Kidney glomerular epithelial cell (primary cell): ENCODE measurements at places on chromosomes 16 and 17.
A peak's percentile ranks its signal among the peaks of the same experiment; 100 is the strongest.

DNA sequence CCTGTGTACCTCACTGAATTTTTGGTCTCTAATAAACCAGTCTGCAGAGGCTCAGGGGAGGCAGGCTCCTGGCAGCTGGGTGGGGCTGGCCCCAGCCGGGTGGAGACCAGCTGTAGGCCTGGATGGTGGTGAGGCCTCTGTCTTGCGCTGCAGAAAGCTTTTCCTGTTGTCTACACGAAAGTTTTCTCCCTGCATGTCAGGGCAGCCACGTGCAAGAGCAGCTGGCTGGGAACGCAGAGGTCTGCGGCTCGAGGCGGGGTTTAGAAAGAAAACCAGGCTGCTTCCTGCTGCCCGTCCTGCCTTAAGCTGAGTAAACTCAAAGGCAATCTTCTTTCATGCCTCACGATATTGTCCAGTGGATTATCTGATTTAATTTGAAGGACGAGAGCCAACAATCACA, 2.4 kb downstream of the SERPINF1 start:
- no peak for DNase-seq

DNA sequence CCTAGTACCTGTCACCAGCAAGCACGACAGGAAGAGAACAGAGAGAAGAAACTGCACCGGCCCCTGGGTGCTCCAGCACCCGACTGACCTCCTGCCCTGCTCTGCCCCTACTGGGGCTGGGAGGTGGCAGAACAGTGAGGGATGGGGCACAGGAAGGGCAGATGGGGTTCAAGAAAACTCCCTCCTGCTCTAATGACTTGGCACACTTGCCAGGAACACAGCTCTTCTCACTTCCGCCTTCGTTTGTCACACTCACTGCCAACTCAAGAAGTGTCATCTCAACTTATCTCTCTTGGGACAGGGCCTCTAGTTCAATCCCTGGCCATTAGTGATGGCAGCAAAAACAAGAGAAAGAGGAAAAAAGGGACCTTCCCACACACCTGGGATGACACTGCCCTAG, 42.7 kb upstream of the ICAM2 start:
- DNase-seq = no peak

DNA sequence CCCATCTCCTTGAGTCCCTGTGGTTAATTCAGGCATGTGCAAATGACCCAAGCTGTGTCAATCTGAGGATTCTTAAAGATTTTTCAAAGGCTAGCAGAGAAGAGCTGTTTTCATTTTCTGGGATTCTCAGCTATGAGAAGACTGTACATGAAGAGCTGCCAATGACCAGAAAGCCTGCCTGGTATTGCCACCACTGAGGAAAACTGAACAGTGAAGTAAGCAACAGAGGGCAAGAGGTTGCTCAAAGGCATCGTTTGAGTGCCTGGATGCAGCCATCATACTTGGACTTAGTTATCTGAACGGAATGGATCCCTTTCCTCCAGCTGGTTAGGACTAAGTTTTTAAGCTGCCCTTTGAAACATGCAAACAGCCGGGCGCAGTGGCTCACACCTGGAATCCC, 38.4 kb downstream of the FAM20A start:
- DNase-seq = no peak

- peak; percentile 47 for DNase-seq
These were observed 307.6 kb downstream of the ZFHX3 start for GRCh38 chr16:72740347-72740746.

DNA sequence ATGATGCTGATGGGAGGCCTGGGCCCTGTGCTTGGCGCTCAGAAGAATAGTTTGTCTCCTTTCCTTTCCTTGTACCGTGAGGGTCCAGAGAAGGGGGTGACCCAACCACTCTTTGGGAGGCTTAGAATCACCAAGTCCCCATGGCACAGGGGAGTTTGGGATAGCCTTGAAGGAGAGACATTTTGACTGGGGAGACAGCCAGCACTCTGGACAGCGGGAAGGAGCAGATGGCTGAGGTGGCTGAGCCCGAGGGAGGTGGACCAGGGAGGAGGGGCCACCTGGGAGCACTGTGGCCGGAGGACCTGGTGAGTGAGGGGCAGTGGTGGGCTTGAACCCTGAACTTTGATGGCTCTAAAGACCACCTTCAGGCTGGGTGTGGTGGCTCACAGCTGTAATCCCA, 18.2 kb downstream of the MGAT5B start:
- no peak for DNase-seq

DNA sequence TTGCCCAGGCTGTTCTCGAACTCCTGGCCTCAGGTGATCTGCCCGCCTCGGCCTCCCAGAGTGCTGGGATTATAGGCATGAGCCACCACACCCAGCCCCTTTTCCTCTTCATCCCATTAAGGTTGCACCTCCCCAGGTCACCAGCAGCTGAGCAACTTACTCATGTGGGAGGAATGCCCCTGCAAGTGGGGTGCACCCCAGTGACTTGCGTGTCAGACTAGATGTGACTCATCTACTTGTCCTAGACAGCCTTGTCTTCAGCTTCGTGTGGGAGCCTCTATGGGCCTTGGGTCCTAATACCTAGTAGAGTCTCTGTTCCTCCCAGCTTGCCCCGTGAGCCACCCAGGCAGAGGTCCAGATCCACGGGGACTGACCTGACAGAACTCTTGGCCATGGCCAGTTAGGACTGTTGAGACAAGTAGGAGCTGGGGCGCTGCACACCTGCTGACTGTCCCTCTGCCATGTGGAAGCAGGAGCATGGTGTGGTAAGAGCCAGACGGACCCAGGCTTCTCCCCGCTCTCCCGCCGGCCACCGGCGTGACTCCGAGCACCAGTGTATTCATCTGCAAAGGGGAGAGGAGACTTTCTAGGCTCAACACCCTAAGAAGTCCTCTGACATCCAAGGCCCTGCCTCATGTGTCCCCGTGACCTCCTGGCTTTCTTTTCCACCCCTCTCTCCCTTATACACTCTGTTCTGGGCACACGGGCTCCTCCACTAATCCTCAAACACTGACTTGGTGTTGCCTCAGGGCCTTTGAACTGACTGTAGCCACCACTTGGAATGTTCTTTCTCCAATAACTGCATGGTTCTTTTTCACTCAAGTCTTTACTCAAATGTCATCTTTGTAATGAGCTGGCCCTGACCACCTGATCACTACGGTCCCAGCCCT, 11.6 kb upstream of the CBX4 start:
- DNase-seq = peak; percentile 26

DNA sequence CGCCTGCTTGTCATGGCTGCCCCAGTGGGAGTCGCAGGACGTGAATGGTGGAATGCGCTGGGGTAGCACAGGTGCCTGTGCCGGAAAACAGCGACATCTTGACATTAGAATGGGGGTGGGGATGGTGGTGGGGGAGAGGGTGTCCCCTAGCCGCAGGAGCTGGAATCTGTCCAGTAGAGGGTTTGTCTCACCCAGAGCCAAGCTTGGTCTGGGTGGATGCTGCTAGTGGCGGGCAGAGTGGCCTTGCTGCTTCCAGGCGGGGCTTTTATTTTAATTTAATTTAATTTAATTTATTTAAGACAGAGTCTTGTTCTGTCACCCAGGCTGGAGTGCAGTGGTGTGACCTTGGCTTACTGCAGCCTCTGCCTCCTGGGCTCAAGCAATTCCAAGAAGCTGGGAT, 7.7 kb downstream of the BAIAP2 start:
- no peak for DNase-seq

GRCh38 chr17:54426296-54426886, 474.3 kb upstream of the TOM1L1 start:
- DNase-seq = no peak

GRCh38 chr17:51060396-51060795, 60.3 kb downstream of the SPAG9 start:
- DNase-seq = no peak

DNA sequence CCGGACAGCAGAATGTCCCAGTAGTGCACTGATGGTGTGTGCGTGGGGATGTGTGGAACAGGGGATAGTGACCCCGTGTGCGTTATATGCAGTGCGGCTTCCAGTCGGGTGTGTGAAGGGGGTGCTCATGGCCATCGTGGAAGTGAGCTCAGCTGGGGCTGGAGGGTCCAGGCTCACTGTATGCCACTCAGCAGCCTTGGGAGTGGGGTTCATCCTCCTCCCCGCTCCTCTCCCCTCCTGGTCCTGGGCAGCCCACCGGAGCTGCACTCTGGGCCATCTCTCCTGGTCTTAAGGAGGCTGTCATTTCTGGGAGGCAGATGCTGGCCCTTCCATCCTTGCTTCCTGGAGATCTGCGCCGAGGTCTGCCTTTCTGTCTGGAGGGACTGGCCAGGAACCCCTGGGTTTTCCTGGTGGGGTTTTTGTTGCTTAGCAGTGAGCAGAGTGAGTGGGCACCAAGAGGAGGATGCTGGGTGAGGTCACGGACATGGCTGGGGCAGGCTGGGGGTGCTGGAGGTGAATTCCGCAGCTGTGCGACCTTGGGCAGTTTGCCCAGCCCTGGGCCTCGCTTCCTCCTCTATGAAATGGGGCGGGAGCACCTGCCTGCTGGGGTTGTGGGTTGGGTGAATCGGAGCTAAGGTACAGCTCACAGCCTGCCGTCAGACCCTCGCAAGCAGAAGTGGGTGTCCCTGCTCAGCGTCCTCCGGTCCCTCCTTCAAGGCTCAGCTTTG, 164.1 kb downstream of the SEC14L1 start:
- DNase-seq = no peak

GRCh38 chr16:85428168-85428898, 184.8 kb upstream of the GSE1 start:
- DNase-seq = peak; percentile 6

- no peak for DNase-seq
These were observed 12.2 kb upstream of the METRNL start for GRCh38 chr17:83067071-83067717.

DNA sequence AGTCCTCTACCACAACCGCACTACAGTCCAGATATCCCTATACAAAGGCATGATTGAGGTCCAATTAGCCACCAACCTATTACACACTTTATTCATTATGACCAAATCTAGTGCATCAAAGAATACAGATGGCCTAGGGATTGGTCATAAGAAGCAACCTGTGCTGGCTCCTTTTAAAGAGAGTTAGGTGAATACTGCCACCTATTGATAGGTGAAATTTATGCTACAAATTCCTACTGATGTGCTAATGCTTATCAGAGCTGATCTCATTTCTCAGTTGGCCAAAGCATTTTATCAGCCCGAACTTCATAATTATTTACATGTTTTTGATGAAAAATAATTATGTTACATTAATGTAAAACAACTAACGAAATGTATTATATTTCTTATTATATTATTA, 166.3 kb downstream of the ANKFN1 start:
- peak; percentile 45 for DNase-seq

DNA sequence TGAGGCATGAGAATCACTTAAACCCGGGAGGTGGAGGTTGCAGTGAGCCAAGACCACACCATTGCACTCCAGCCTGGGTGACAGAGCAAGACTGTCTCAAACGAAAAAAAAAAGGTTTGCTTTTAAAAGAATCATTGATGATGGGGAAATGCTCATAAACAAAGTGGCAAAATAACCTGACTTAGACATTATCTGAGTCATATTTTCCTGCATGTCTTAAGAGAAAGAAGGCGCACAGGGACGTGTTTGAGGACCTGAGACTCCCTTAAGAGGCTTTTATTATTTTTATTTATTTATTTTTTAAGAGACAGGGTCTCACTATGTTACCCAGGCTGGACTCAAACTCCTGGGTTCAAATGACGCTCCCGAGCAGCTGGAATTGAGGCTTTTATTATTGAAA, 5.7 kb upstream of the PRPSAP1 start:
- no peak for DNase-seq

DNA sequence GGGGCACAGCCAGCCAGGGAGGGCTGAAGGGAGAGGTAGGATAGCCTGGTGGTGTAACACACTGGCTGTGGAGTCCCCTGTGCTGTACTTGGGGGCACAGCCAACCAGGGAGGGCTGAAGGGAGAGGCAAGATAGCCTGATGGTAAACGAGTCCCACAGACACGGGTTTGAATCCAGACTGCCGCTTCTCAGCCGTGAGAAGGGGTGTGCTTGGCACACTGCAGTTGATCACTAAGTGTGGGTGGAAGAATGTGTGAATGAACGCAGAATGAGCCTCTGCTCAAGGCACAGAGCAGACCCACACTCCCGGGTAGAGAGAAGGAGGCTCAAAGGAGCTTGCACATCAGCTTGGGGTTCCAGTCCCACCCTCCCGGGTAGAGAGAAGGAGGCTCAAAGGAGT, 71.4 kb downstream of the TIMM22 start:
- DNase-seq = no peak

GRCh38 chr17:76274112-76274956, 9.2 kb downstream of the UBALD2 start:
- DNase-seq = no peak

- no peak for DNase-seq
These were observed 115.4 kb downstream of the METRNL start for GRCh38 chr17:83194761-83195329.

- no peak for DNase-seq
These were observed 9.9 kb downstream of the LRRC3C start for GRCh38 chr17:39937447-39937846.

GRCh38 chr16:80741724-80742123, 62.7 kb downstream of the CDYL2 start:
- no peak for DNase-seq

- no peak for DNase-seq
These were observed 787 bp upstream of the CCL3L1 start for GRCh38 chr17:36197387-36197703.

- DNase-seq = peak; percentile 91
These were observed 83.5 kb upstream of the TNRC6A start for GRCh38 chr16:24645739-24646645.

GRCh38 chr16:47057630-47057993, 84.1 kb upstream of the DNAJA2 start:
- DNase-seq = no peak

DNA sequence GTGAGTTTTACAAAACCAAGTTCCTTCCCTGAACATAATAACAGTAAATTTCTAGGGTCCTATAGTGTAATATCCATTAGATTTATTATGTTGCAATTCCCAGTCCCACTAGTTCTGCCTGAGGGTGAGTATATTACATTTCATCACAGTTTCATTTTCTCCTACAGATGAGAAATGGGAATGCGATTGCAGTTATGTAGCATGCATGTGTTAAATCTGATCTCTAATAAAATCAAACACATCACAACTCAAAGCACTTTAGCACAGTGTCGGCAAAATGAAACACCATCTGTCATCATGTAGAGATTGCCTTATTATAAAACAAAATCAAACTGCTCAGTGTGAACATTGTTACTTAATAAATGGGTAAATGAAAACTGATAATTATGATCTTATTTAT, 180.5 kb upstream of the TOX3 start:
- no peak for DNase-seq

DNA sequence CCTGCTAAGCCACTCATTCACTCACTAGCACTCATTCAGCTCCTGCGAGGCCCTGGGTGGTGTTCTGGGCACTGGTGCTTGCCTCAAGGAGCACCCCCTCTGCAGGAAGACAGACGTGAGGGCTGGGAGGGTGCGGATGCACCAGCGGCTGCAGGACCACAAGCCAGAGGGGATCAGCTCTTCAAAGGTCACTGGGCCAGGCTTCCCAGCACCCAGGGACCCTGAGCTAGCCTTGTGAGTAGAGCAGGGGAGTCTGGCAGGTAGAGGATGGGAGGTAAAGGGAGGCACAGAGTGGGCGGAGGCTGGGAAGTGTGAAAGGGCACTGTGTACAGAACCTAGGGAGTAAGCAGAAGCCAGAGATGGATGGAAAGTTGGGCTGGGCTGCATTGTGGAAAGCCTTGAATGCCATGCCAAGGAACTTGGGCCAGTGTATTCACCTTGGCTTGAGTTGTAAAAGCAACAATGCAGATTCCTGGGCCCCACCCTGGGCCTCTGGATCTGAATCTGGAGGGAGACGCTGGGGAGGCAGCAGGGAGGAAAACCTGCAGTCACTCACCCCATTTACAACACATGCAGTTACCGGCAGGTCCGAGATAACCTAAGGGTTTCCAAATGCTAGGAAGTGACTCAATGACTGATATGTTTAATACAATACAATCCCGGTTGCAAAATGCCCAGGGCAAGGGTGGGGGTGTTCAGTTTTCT, 1.7 kb downstream of the IL4R start:
- DNase-seq = peak; percentile 15

GRCh38 chr16:19375561-19376158, 42.0 kb upstream of the TMC5 start:
- peak; percentile 20 for DNase-seq
